Stimulated activated CD4-positive, alpha-beta T cell treated with anti-CD3 and anti-CD28 coated beads, Interleukin-12 subunit alpha, Interleukin-12 subunit beta, amount 100 ng/mL, for 4 hours (primary cell): ENCODE measurements at places on chromosomes 1 and 21.
A peak's percentile ranks its signal among the peaks of the same experiment; 100 is the strongest.

- no peak for DNase-seq
These were observed 10.8 kb upstream of the PRAMEF12 start for GRCh38 chr1:12762766-12763165.

GRCh38 chr1:190608282-190608681 lies 130.6 kb upstream of the BRINP3 start:
- DNase-seq = no peak

- DNase-seq = peak; percentile 22
These were observed 866 bp upstream of the WNT2B start for GRCh38 chr1:112507921-112508277.

GRCh38 chr1:29756901-29757725 lies 520.8 kb downstream of the PTPRU start:
- no peak for DNase-seq
